ENCODE measurements at places on chromosomes 13 and 19.

GRCh38 chr13:94542917-94543316 lies 53.0 kb downstream of the TGDS start:
- DNase-seq = no peak

GRCh38 chr13:33016414-33017322 lies at the start of gene KL:
KL (plus strand) TSS chr13:33016423; CDS start chr13:33016441, 18 bp downstream.
- DNase-seq = no peak

DNA sequence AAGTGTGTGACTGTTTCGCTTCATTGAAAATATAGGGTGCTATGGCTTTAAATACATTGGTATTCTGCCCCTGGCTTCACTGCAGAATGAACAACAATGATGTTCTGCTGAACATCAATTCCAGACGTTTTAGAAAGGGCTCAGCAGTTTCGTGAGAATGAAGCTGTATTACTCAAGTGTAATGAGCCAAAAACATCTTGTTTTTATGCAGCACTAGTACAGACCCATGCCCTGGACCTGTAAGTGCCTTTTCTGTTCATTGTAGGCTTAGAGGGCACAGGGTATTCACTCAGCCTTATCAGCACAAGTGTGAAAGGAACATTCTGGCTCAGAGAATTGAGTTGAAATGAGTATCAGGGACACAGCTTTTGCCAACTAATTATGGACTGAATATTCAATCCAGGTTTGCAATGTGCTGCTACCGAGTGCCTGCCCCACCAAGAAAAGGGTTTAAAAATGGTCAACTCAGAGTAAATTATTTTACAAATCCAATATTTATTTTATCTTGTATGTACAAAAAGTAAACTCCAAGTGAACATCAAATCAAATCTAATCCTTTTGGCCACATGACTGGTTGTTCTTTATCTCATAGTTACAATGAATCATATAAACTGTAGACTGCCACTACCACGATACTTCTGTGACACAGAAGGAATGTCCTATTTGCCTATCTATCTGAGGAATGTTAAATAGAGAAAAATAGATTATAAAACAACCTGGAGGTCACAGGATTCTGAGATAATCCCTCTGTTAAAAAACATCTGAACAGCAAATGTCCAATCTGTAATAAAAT lies 362.8 kb downstream of the NALCN start:
- no peak for DNase-seq

DNA sequence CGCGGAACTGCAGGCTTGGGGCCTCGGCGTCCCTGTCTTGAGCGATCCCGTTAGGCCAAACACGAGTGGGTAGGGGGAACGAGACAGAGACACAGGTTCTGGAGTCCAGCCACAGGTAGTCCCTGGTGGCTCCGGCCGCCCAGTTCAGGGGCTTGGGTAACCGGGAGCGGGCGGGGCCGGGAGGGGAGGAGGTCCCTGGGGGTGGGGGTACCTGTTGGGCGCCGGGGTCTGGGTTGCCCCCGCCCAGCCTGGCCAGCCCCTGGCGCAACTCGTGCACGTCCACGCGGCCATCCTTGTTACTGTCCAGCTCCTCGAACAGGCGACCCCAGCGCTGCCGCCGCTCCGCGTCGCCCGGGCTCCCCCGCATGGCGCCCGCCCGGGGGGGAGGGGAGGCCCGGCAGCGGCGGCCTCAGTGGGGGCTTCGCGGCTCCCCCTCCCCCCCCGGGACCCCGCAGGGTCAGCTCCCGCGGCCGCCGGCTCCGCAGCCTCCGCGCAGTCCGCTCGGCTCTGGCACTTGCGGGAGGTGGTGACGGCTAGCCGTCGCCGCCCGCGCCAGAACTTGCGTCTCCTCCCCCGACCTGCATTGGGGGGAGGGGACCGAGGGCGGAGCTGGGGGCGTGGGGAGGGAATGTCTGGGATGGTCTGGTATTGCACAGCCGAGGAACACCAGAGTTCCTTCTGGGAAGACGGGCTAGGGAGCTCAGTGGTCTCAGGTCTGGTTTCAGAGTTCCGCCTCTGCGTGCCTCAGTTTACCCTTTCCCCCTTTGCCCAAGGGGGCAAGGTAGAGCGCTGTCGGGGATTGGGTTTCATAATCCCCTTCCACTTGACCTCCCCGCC lies at the start of gene SLC25A23:
TSS of gene SLC25A23 (minus strand) at position 531 of the 837 bp plus-strand sequence. CDS start at position 367, 164 bp downstream.
- DNase-seq = peak; percentile 36

DNA sequence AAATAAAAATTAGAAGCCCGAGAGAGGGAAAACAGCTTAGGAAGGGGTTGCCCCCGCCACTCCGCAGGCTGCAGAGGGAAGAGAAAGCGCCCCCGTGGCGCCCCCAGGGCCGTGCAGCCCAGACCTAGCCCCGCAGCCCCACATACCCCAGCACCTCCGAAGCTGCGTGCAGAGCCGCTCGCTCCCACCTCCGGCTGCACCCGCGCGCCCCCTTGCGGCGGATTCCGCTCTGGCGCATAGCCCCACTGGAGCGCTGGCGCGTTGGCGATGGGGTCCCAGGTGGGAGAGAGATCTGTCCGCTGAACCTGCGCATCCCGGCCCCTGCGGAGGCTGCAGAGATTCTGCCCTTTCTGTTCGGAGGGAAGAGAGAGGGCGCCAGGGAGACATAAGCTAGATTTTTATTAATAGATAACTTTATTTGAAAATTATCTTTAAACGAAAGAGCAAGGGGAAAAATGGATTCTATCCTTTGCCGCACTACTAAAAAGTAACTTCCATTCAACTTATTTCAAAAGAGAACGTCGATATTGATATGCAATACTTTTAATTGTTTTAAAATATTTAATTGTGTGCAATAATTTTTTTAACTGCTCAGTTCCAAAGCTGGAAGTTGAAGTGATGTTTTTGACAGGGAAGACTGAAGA lies 11.7 kb upstream of the CLN5 start:
- DNase-seq = peak; percentile 28

DNA sequence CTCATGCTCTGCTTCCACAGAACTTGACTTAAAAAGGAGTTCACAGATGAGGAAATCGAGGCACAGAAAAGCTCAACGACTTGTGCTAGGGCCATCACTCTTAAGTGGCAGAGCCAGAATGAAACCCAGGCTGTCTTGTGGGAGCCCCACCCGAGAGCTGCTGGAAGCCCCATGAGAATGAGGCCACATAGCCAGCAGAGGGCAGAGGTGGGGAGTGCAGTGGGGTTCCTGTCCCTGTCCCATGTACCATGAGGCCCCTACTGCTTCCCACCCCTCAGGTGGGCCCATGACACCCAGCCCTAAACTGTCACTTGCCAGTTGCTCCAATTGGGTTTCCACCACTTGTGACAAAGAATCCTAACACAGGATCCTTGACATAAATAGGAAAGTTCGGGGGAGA lies 175.9 kb downstream of the IRS2 start:
- DNase-seq = no peak

GRCh38 chr19:294946-295686 lies 3.9 kb upstream of the PLPP2 start:
- no peak for DNase-seq

- DNase-seq = peak; percentile 65
Measured at GRCh38 chr19:11377237-11377636, 2.8 kb downstream of the SWSAP1 start.

DNA sequence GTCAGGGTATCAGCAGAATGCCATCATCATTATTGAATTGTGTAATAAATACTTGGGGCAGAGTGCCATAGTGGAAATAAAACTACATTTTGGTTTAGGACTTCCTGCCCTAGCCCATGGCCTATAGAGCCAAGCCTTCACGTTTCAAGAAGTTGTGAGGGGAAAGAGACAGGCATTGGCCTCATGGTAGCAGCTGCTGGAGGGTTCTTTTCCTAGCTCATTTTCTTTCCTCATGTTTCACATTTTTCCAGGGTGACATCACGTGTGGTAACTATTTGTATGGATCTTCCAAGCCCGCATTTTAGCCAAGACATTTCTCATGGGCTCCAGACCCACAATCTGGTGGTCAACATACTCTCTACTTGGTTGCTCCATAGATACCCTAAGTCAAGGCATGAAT lies 80.4 kb downstream of the LRCH1 start:
- peak; percentile 14 for DNase-seq

DNA sequence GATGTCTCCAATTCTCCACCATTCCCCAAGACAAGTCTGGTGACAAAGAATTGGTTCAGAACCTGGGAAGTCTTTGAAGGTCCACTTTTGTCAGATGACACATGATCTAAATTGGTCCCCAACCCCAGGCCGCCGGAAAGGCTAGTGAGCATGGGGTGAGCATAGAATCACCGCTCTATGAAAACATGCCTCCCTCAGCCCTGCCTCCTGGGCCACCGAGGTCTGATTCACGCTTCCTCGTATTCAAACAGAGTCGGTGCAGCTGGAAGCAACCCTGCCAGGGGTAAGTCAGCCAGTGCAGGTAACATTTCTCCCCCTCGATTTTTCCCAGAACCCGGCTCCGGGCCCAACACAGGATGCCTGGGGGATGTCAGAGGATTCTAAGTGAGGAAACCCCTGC lies 33.9 kb upstream of the KLF2 start:
- DNase-seq = no peak

DNA sequence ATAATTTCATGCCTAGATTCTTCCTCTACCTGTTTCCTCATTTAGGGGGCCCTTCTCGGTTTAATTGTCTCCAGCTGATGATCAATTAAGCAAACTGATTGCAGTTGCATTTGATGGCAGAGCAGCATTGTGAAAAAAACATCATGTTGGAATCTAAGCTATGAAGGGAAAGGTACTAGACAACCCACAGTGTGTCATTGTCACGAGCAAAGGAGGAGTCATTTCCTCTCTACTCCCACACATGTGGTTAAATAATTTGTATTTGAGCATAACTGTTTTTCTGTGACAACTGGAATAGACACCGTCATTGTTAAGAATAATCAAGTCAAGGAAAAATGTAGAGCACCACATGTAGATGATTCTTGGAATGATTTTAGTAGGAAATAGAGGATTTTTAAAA lies 240.3 kb downstream of the DCT start:
- DNase-seq = no peak

DNA sequence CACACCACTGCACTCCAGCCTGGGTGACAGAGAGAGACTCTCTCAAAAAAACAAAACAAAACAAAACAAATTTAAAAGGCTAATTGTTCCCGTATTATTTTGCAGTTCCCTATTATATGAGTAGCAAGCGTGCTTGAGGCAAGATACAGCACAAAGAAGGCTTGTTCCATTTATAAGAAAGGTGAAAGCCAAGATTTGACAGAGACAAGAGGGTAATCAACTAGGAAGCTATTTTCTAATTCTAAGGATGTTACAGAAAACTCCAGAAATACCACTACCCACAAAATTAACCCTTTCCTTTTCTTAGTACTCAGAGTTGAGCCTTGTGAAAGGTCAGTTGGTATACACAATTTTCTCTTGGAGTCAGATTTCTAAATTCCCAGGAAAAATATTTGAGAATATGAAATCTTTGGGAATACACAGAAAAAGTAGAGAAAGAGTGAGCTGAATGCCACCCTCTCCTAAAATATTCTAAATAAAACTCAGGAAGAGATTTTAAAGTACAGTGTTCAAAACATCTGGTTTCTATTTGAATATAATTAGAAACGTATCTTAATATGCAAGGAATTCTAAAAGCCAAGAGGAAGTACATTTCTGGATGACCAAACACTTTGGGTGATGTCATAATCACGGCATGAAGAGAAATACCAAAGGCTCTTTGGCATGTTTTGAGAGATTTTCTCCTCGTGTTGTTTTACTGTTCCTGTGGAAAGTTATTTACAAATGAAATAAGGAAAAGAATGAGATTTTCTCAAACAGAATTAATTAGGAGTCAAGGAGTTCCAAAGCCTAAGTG lies 63.0 kb upstream of the FLT1 start:
- no peak for DNase-seq

- DNase-seq = no peak
Measured at GRCh38 chr13:22846551-22846950, 334.2 kb upstream of the SGCG start.

DNA sequence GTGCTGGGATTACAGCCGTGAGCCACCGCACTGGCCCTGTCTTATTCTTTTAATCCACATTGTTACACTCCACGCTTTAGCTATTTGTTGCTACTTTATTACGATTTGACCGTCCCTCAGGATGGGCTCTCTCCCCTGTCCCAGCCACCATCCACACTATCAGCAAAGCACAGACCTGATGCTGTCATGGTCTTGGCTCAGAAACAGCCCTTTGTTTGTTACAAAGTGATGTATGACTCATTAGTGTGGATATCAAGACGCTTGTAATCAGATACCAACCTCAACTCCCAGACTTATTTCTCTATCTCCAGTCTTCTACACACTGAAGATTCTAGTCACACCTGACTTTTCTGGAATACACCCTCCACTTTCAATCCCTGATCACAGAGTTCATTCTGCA lies 84.6 kb upstream of the FREM2 start:
- no peak for DNase-seq

GRCh38 chr13:50812242-50812641 lies 31.2 kb downstream of the DLEU7 start:
- DNase-seq = no peak

- DNase-seq = peak; percentile 47
Measured at GRCh38 chr19:49408816-49409440, 14.3 kb downstream of the PTH2 start.

DNA sequence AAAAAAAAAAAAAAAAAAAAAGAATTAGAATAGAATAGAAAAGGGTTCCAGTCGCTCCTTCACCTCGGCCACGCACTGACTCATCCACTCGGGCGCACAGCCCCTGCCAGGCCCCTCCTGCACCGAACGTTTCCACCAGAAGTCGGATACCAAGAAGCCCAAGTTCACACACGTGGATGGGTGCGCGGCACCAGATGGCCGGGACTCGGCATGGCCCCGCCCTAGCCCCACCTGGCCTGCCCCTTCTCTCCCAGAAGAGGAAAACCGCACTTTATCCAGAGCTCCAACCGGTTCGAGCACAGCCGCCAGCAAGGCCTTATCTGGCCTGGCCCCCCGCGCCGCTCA lies 5.9 kb downstream of the PRR36 start:
- peak; percentile 68 for DNase-seq

- DNase-seq = no peak
Measured at GRCh38 chr13:50452756-50453155, 390.7 kb downstream of the DLEU7 start.

GRCh38 chr19:17376935-17377600 lies at the start of gene PLVAP:
PLVAP (minus strand) TSS chr19:17377342; CDS start chr19:17377288, 54 bp downstream.
- no peak for DNase-seq

GRCh38 chr13:88526853-88527215 lies 855.7 kb downstream of the SLITRK5 start:
- DNase-seq = no peak

- no peak for DNase-seq
Measured at GRCh38 chr13:72504131-72504841, 223.1 kb downstream of the MZT1 start.

- DNase-seq = no peak
Measured at GRCh38 chr19:48935864-48936263, 2.4 kb downstream of the DHDH start.

DNA sequence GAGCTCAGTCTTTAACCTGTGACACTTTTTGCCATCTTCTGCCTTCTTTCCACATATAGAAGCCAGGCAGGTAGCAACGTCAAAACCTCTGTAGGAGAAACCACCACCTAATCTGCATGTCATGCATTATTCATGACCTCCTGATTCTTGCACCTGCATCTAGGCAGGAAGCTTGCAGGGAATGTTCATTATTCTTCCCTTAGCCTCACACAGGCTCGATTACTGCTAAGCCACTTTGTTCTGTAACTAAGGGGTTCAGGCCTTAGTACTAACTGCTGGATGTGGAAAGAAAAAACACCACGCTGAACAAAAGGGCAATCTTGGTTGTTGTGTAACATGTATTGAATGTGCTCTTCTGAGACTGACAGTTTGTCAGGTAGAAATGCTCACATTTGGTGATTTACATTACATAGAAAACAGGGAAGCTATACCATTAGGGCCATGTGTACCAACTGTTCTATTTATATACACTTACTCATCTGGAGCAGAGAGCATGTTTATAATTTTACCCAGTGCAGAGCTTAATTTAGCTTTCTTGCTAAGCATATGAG lies 366.9 kb downstream of the KLF12 start:
- no peak for DNase-seq
